ENCODE measurements at places on chromosomes 3 and 15.

GRCh38 chr15:70196372-70197316 is 98.9 kb upstream of the TLE3 start:
- peak; percentile 86 for DNase-seq

DNA sequence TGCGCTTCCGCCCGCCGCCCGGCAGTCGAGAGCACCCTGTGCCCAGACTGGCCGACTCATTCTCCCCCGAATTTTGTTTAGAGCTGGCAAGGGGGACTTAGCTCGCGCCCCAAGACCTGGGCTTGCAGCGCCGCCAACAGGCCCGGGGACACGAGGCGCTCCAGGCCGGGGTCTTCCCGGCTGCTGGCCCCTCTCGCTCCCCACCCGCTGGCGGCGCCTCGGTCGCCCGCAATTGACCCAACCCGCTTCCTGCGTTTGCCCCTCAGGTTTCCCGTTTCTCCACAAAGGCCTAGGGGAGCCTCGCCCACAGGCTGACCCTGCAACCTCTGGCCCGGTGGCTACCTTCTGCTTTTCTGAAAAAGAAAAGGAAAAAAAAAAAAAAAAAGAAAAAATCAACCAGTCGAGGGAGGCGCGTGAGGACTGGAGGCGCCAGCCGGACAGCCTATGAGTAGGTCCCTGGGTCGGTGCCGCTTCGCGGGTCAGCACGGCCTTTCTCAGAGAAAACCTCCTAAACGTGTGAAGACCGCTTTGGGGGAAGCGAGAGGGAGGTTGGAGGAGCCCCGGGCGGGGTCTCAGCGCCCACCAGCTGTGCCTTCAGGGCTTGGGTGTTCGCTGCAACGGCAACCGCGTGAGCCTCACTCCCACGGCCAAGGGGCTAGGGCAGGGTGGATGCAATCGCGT is 7.2 kb downstream of the FOXL2 start:
- DNase-seq = no peak

DNA sequence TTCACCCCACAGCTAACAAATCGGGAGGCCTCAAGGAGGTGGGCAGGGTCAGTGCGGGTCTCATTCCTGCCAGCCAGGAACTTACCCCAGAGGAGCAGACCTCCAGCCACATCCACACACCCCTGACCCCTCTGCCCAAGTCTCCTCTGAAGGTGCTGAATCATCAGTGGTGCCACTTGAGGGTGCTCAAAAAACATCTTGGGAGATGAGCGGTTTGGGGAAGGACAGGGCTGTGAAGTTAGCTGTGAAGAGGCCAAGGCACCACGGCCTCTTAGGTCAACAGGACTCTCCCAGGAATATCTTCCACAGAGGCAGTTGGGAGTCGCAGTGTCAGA is 1.2 kb downstream of the DAPK2 start:
- no peak for DNase-seq

DNA sequence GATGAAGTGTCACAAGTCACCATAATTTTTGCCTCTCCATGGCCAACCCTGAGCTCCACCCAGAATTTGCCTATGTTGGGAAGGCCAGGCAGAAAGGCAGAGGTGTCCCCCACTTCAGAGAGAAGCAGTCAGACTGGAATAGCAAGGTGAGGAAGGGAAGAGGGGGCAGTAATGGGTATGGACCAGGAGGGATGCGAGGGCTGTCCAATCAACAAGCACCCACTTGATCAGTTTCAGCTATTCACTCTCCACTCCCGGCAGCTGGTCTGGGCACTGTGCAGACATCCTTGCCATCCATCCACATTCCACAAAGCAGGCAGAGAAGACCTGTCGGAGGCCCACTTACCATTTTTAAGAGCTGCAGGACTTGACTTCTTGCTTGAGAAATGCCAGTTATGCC is 43.5 kb upstream of the CTNNB1 start:
- DNase-seq = no peak

- DNase-seq = peak; percentile 12
Observed at GRCh38 chr3:75906555-75907112, 121.3 kb upstream of the ZNF717 start.

- DNase-seq = no peak
Observed at GRCh38 chr3:46196261-46196957, 11.7 kb downstream of the CCR1 start.

DNA sequence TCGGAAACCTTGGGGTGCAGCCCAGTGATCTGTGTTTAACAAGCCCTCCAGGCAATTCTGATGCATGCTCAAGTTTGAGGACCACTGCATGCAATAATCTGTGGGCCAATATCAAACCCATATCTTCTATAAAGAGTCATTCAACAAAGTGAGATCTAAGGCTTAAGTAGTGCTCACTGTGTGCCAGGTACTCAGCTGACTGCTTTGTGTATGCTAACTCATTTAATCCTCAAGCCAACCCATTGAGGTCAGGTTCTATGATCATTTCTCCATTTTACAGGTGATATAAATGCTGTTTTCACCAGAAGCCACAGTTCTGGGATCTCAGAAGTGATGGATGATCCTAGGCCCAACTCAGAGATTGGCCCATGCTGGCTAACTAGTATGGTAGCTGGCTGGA is 101.7 kb downstream of the SMAD6 start:
- no peak for DNase-seq

DNA sequence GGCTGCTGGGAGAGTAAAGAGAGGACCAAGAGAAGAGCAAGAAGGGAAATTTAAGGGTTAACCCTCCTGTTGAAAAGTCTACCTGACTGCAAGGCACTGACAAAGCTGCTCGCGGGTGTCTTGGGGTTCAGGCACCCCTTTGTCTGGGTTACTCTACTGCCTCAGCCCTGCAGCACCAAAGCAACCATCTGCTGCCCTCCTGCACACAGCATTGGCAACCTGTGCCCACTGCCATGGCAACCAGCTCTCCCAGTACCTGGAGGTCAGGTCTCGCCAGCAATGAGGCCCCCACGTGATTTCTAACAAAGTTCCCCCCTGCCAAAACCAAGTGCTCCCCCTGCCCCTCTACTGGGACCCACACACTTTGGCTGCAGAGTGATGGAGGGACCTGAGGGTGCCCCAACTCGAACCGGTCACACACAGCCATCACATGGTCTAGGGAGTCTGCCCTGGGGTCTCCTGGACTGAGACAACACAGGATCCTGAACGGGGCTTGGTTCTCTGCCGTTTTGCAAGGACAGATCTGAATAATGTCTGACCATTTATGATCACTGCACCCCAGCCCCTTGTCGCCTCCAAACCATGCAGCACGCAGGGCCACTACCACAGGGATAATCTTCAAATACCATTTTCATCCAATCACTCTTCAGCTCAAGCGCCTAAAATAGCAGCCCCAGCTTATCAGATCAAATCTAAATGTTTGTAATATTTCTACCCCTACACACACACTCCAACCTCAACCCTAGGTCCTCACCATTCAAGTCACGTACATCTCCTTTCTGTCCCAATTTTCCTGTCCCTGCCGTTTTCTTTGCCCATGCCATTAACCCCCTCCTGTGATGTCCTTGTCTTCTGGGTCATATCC is 50.7 kb downstream of the ADCY5 start:
- peak; percentile 19 for DNase-seq

DNA sequence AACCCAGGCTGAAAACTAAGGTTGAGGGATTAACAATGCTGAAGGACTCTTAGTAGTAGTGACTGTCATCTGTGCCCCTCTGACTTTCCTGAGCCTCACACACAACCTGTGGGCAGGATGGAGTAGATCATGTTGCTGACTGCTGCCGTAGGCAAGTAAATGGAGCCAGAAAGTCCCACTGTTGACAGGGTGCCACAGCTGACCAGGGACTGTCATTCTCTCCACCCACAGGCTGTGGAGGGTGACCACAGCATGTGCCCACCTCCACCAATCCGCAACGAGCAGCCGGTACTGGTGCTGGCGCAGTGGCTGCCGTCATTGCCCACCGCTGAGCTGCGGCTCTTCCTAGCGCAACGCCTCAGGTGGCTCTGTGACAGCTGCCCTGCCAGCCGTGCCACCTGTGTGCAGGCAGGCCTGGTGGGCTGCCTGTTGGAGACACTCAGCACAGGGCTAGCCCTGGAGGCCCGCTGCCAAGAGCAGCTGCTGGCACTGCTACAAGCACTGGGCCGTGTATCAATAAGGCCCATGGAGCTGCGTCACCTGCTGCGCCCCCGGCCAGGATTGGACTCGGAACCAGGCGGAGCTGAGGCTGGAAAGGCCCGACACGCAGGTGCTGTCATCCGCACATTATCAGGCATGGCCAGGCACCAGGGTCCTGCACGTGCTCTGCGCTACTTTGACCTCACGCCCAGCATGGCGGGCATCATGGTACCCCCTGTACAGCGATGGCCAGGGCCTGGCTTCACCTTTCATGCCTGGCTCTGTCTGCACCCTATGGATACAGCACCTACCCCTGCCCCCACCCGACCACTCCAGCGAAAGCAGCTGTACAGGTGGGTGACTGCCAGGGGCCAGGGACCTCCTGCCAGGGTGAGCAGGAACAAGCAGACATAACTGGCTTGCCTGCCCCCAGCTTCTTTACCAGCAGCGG is 15.6 kb downstream of the NBEAL2 start:
- peak; percentile 48 for DNase-seq

DNA sequence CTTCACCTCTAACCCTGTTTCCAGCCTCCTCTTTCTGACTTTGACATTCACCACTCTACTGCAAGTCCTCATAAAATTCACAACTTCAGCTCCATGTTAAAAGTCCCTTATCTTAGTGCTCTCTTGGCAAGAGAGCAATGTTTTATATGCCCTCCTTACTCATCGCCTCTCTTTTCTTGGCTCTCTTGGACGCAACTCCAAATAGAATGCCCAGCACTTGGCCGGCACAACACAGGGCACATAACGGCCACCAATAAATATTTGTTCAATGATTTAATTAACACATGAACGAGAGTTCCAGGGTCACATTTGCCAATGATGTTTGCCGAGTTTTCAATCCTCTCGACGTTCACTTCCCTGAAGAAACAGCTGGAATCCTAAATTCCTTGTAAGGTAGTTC is 401.4 kb downstream of the ROBO1 start:
- DNase-seq = no peak

DNA sequence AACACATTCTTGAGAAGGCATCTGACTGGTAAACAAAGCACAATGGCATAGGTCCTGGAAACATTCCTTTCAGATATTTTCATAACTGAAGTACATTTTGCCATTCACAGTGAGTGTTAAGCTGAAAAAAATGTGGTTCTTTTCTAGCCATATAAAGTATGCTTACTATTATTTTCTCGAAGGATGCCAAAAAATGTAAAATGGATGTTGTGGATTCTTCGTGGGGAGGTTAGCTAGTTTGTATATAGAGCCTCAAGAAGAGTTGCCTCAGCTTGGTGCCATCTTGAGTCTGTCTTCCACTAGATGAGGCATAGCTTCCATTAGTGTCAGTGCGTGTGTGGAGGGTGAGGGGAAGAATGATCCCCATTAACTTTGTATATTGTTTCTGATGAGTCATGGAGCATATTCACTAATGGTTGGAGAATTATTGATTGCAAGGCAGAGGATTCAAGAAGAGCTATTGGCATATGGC is 4.1 kb downstream of the MBNL1 start:
- no peak for DNase-seq

DNA sequence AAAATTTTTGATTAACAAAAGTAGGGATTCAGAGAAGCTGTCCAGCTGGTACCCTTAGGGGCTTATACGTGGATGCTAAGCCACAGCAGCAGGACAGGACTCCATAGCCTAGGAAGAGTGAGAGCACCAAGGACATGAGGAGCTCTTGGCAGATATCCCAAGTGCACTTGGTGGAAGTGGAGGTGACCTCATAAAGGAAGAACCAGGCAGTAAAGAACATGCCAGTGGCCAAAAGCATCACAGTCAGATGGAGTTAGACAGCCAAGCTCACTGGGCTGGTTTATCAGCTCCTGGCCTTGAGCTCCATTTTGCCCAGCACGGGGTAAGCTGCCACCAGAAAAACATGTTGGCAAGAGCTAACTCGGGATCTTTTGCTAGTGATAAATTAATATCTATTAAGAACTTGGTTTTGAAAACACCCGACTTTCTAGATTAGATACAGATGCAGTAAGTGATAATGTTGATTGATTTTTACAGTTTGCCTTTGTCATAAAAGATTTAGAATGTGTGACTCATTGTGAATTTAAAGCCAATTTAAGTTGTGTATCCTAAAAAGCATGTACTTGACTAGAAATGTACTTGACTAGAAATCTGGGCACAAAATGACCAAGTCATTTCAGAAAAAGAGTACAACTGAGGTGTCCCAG is 108.0 kb downstream of the CMSS1 start:
- no peak for DNase-seq

DNA sequence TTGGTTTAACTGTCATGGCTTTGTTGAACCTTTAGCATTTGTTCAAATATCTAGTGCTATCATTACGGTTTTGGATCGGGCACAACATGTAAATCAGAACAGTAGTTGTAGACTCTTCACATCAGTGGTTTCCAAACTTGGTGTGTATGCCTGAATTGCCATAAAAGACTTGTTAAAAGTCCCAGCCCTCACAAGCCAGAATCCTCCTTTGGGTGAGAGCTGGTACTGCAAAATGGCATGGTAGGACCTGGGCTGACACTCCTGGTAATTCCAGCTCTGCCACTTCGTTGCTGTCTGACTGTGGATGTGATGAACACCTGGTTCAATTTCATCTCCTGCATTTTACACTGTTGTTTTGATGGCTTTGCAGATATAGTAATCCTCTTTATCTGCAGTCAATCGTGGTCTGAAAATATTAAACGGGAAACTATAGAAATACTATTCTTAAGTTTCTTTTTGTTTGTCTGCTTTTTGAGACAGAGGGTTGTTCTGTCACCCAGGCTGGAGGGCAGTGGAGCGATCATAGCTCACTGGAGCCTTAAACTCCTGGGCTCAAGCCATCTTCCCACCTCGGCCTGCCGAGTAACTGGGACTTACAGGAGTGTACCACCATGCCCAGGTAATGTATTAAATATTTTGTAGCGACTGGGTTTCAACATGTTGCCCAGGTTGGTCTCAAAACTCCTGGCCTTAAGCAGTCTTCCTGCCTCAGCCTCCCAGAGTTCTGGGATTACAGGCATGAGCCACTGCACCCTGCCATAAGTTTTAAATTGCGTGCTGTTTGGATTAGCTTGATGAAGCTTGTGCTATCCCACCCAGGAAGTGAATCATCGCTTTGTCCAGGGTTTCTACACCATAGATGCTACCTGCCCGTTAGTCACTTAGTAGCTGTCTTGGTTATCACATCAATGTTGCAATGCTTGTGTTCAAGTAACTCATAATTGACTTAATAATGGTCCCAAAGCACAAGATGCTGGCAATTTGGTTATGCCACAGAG is 61.6 kb downstream of the RAB7A start:
- no peak for DNase-seq

All from psoas muscle (tissue), 8 donors.